ENCODE measurements at places on chromosomes 4 and X.

- DNase-seq, result no peak
These were observed 301.4 kb downstream of the GRIA2 start for GRCh38 chr4:157521906-157522305.

DNA sequence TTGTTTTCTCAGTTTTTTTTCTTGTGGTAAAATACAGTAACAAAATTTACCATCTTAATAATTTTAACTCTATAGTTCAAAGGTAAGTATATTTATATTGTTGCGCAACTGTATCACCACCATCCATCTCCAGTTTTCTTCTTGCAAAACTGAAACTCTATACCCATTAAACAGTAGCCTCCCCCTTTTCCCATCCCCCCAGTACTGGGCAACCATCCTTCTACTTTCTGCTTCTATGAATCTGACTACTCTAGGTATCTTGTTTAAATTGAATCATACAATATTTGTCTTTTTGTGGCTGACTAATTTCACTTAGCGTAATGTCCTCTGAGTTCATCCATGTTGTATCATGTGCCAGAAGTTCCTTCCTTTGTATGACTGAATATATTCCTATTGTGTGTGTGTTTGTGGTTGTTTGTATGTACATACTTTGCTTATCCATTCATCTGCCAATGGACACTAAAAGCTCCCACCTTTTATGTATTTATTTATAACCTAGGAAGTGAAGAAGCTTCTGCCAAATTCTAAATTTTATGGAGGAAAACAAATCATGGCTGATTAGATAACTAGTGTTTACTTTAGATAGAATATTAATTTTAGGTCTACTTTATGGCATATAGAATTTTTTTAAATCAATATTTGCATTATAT, 10.0 kb downstream of the ABHD18 start:
- no peak for DNase-seq

DNA sequence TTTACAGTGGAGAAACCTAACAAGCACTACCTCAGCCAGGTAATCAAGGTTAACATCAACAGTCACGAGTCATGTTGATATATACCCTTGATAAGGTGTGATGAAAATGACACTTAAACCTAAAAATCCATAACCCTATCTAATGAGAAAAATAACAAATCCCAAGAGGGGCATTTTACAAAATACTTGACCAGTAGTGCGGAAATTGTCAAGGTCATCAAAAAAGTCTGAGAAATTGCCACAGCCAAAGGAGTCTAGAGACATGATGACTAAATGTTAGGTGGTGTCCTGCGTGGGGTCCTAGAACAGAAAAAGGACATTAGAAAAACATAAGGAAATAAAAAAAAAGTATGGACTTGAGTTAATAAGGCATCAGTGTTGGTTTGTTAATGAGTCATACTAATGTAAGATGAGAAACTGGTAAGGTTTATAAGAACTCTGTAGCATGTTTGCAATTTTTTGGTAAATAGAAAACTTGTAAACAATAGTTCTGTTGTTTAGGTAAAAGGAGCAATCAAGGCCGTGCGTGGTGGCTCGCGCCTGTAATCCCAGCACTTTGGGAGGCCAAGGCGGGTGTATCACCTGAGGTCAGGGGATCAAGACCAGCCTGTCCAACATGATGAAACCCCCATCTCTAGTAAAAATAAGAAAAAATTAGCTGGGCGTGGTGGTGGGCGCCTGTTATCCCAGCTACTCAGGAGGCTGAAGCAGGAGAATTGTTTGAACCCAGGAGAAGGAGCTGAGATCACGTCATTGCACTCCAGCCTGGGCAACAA, 2.9 kb downstream of the RPL36A start:
- no peak for DNase-seq

GRCh38 chrX:134172588-134173259, 64.3 kb upstream of the CCDC160 start:
- no peak for DNase-seq

DNA sequence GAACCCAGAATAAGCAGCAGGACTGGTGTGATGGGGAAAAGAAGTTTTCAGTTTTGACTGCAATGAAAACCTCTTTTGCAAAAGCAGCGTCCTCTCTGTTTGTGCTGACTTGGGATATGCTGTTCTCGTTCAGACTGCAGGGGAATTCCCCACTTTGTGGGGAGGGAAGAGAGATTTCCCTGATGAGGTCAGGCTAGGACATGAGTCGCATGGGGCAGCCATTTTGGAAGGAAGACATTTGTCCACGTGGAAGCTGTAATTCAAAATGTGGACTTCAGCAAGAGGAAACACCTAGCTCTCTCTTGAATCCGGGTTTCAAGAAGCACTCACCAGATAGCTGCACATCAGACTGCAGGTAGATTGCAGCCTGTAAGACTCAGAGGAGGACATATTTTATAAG, 39.3 kb downstream of the ING2 start:
- DNase-seq, result no peak

GRCh38 chr4:110106931-110107296, 91.5 kb downstream of the ELOVL6 start:
- no peak for DNase-seq

Measured in stimulated activated CD8-positive, alpha-beta memory T cell treated with anti-CD3 and anti-CD28 coated beads, Interleukin-2, amount 100 ng/mL, for 1 hour (primary cell).